HFFc6 (cell line): ENCODE measurements at places on chromosomes 6 and 20. TPM values are rescaled to one million over a fixed set of nuclear protein-coding genes. Genes with fewer than 3 reads are reported as not detected.

GRCh38 chr6:44072959-44073611, 54.2 kb downstream of the MRPL14 start:
- H3K27me3 ChIP-seq, result peaks cover 2% of the 10 kb centered on the region
- H3K36me3 ChIP-seq, result no peaks in the 10 kb centered on the region
- peaks cover 53% of the 10 kb centered on the region for H3K4me1 ChIP-seq

GRCh38 chr20:34293589-34293988, 9.6 kb downstream of the AHCY start:
- peaks cover 2% of the 10 kb centered on the region; the same call in 1 of the 2 replicates for H3K27me3 ChIP-seq
- H3K27ac ChIP-seq, result no peak overlapping the region
- H3K4me1 ChIP-seq, result no peaks in the 10 kb centered on the region
- DNase-seq, result no peak
- peaks cover 24% of the 10 kb centered on the region for H3K36me3 ChIP-seq

GRCh38 chr20:49701241-49701790, 12.4 kb downstream of the B4GALT5 start:
- peaks cover 2% of the 10 kb centered on the region; the same call in 1 of the 2 replicates for H3K27me3 ChIP-seq
- H3K36me3 ChIP-seq, result no peaks in the 10 kb centered on the region
- peak overlapping the region; percentile 68 for H3K4me3 ChIP-seq
- DNase-seq, result peak; percentile 18
- peak overlapping the region; percentile 73 for H3K27ac ChIP-seq

DNA sequence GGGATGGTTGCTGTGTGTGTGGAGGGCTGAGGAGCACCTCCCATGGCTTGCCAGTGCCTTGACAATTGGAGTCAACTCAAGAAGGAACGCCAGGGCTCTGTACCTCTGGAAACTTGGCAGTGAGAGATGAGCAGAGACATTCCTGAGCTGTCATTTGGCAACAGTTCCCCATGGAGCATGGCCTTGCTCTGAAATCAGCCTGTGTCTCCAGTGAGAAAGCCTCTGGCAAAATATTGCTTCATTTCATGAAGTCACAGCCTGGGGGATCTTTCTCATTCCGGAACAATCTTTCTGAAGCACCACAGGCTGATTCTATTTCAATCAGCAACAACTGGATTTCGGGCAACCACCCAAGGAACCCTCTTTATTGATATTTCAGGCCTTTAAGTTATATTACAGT, 52.2 kb upstream of the FNDC1 start:
- no peak overlapping the region for H3K27ac ChIP-seq
- H3K27me3 ChIP-seq, result peaks cover 13% of the 10 kb centered on the region
- peaks cover 10% of the 10 kb centered on the region; the same call in 1 of the 2 replicates for H3K4me1 ChIP-seq
- H3K36me3 ChIP-seq, result no peaks in the 10 kb centered on the region

GRCh38 chr6:16663901-16664300, 97.4 kb downstream of the ATXN1 start:
- no peak overlapping the region for H3K27ac ChIP-seq
- no peaks in the 10 kb centered on the region for H3K27me3 ChIP-seq
- H3K4me1 ChIP-seq, result peaks cover 26% of the 10 kb centered on the region
- H3K4me3 ChIP-seq, result no peak overlapping the region
- DNase-seq, result no peak

DNA sequence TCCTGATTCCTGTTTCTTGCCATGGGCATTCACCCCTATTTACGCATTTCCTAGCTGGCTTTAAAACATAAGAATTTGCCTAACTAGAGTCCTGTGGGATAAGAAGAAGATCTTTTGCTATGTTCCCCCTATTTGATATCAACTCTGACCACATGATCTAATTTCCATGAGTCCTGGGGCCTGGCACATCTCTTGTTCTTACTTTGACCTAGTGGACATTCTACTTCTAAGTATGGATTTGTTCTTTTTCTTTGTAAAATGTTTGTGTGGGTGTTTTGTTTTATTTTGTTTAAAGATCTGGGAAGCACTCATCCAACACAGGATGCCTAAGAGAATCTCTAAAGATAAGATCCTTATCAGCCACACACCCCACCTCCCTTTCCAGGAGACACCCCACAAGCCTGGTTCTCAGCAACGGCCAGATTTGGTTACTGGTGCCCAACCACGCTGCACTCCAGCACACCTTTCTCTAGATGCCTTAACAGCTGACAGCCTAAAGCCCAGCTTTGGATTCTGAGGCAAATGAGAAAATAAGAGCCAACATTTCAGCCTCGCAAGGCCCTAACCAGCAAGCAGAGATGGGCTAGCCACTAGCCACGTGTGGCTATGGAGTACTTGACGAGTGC, 74.7 kb downstream of the SLC23A2 start:
- DNase-seq, result no peak
- no peaks in the 10 kb centered on the region; the same call in 1 of the 2 replicates for H3K36me3 ChIP-seq
- peak overlapping the region; percentile 46; the same call in 1 of the 2 replicates for H3K27ac ChIP-seq
- H3K4me3 ChIP-seq, result no peak overlapping the region
- H3K27me3 ChIP-seq, result no peaks in the 10 kb centered on the region; the same call in 1 of the 2 replicates

- DNase-seq, result peak; percentile 7
- peaks cover 64% of the 10 kb centered on the region for H3K4me1 ChIP-seq
- no peaks in the 10 kb centered on the region; the same call in 1 of the 2 replicates for H3K36me3 ChIP-seq
Measured at GRCh38 chr6:30884521-30885480, 482 bp downstream of the DDR1 start.

DNA sequence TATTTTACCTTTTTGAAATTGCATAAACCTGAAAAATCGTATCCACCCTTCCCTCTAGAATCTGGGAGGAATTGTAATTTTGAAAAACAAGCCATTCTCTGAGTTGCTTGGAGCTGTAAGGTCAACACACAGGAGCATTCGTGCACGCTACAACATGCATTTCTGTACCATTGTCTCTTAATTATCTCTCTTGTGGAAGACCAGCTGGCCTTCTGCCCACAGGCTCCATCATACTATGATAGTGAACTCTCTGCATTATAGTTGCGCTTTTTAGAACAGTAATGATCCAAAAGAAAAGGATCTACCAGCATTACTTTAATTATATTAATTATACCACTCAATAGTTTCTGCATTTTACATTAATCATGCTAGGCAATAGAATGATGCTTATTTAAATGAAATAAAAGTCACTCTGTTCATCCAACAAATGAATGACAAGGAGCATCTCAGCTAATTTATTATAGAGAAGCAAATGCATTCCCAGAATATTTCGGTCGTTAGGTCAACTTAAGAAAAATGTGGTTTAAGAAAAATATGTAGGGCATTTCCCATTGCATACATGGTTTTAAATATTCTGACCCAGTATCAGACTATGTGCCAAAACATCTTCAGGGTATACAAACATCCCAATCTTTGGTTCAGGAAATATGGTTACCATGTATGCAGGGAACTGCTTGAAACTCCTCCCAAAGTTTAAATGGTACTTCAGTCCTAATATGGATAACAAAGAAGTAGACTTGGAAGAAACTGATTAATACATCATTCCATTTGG, 263.5 kb downstream of the TFAP2A start:
- no peak overlapping the region; the same call in 1 of the 2 replicates for H3K4me3 ChIP-seq
- peak overlapping the region; percentile 29; the same call in 1 of the 2 replicates for H3K27ac ChIP-seq
- peak; percentile 54 for DNase-seq
- no peaks in the 10 kb centered on the region for H3K27me3 ChIP-seq
- H3K36me3 ChIP-seq, result no peaks in the 10 kb centered on the region

GRCh38 chr20:49503176-49503575, 20.7 kb upstream of the KCNB1 start:
- H3K4me3 ChIP-seq, result no peak overlapping the region
- no peaks in the 10 kb centered on the region for H3K36me3 ChIP-seq
- H3K4me1 ChIP-seq, result no peaks in the 10 kb centered on the region; the same call in 1 of the 2 replicates
- no peak overlapping the region for H3K27ac ChIP-seq
- H3K27me3 ChIP-seq, result peaks cover 31% of the 10 kb centered on the region

DNA sequence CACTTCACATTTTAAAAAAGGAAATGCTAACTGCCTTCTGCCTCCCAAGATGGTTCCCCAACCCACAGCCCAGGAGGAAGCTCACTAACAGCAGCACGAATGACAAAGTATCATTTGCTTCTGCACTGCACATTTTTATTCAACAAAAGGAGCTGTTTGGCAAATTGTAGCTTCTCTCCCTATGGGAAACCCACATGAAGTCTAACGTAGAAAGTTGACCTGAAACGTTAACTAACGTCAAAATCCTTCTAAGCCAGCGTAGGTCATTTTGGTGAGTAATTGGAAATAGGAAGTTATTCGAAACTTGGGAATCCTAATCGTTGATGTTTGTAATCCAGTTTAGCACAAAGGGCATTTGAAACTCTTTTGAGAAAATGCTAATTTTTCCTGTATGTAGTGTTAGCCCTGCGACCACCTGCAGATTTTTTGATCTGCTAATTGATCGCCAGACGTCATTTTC, 2.9 kb downstream of the SALL4 start:
- H3K4me3 ChIP-seq, result no peak overlapping the region
- H3K36me3 ChIP-seq, result no peaks in the 10 kb centered on the region
- no peak for DNase-seq
- peaks cover 42% of the 10 kb centered on the region for H3K4me1 ChIP-seq
- no peak overlapping the region for H3K27ac ChIP-seq

DNA sequence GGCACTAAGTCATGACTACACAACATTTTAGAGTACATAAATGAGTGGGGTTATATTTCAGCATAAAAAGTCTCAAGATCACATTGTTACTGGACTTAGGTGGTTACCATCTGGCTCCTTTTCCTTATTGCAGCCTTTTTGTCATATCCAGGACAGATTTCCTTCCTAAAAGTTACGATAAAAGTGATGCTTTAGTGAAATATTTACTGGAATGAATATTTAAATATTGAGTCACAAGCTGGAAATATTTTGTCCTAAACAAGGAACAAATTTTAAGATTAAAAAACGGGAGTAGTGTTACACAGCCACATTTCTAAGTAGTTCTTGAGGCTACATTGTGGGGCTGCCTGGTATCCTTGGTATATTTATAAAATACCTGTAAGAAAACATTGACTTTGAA, 52.2 kb downstream of the CDC40 start:
- peak; percentile 24 for DNase-seq
- H3K36me3 ChIP-seq, result peaks cover 17% of the 10 kb centered on the region
- H3K27me3 ChIP-seq, result no peaks in the 10 kb centered on the region
- H3K4me1 ChIP-seq, result peaks cover 13% of the 10 kb centered on the region
- H3K27ac ChIP-seq, result peak overlapping the region; percentile 54
- no peak overlapping the region for H3K4me3 ChIP-seq

DNA sequence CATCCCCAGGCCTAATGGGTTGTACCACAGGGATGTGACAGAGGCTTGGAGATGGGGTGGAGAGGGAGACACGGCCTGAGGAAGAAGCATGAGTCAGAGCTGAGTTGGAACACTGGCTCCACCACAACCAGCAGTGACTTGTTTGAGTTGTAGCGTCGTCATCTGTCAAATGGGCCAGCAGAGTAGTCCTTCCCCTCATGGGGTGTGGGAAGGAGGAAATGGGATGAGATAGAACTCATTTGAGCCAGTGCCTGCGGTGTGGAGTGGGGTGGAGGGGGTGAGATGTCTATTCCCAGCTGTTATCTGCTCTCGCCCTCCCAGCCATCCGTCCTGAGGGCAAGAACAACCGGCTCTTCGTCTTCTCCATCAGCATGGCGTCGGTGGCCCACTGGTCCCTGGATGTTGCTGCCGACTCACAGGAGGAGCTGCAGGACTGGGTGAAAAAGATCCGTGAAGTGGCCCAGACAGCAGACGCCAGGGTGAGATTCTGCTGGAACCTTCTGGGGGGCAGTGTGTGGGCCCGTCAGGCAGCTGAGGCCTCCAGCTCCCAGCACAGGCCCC, 32.5 kb downstream of the PLCG1 start:
- H3K4me1 ChIP-seq, result peaks cover 44% of the 10 kb centered on the region
- DNase-seq, result peak; percentile 62
- H3K27ac ChIP-seq, result peak overlapping the region; percentile 79
- H3K4me3 ChIP-seq, result no peak overlapping the region
- peaks cover 13% of the 10 kb centered on the region for H3K27me3 ChIP-seq
- H3K36me3 ChIP-seq, result peaks cover 30% of the 10 kb centered on the region

DNA sequence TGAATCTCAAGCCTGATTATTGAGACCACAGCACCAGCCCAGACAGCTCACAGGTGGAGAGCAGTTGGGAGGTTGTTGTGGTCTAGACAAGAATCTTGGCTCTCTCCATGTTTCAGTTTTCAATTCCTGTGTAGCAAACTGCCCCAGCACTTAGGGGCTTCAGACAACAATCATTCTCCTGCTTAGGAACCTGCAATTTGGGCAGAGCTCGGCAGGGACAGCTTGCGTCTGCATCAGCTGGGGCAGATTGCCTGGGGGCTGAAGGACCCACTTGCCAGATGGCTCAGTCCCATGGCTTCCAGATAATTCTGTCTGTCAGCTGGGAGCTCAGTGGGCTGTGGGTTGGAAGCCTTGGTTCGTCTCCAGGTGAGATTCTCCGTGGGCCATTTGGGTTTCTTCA, 6.9 kb downstream of the TGM6 start:
- peaks cover 7% of the 10 kb centered on the region for H3K36me3 ChIP-seq
- H3K27me3 ChIP-seq, result peaks cover 6% of the 10 kb centered on the region
- H3K4me3 ChIP-seq, result no peak overlapping the region
- H3K4me1 ChIP-seq, result peaks cover 55% of the 10 kb centered on the region

DNA sequence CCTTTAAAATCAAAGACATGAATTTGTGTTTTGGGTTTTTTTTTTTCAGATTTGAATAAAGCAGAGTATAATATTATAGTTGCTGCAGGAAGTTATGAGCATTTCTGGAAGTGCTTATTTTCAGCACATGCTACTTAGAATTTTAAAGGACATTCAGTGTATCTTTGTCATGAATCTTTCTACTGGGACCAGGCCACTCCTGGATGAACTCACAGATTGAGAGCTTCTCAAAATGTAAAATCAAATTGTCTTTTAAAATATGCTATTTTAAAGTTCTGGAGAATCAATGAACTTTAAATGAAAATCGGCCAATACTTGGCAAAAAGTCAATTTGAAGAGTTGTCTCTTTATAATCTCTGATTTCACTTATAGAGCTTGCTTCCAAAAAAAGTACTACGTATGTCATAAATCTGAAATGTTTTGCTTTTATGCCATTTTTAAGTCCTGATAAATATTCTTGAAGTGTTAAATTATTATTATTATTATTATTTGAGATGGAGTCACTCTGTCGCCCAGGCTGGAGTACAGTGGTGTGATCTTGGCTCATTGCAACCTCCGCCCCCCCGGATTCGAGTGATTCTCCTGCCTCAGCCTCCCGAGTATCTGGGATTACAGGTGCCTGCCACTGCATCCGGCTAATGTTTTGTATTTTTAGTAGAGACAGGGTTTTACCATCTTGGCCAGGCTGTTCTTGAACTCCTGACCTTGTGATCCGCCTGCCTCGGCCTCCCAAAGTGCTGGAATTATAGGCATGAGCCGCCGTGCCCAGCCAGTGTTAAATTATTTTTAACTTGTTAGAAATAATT, 175.7 kb upstream of the AKAP12 start:
- H3K36me3 ChIP-seq, result peaks cover 21% of the 10 kb centered on the region
- H3K4me3 ChIP-seq, result no peak overlapping the region; the same call in 1 of the 2 replicates
- no peaks in the 10 kb centered on the region; the same call in 1 of the 2 replicates for H3K27me3 ChIP-seq
- DNase-seq, result no peak

- DNase-seq, result no peak
- no peaks in the 10 kb centered on the region for H3K4me1 ChIP-seq
- no peak overlapping the region for H3K27ac ChIP-seq
- H3K27me3 ChIP-seq, result no peaks in the 10 kb centered on the region
Measured at GRCh38 chr6:120304223-120304622, 954.7 kb upstream of the MAN1A1 start.

GRCh38 chr20:35276408-35276807, 1.5 kb downstream of the MMP24OS start:
- peaks cover 35% of the 10 kb centered on the region for H3K36me3 ChIP-seq
- peak overlapping the region; percentile 98 for H3K4me3 ChIP-seq
- H3K4me1 ChIP-seq, result peaks cover 39% of the 10 kb centered on the region
- H3K27me3 ChIP-seq, result no peaks in the 10 kb centered on the region; the same call in none of the 2 replicates

SLC16A10 gene
- not detected in 3 replicates for total RNA-seq

SAMHD1 gene
- 15.6 to 24.0 TPM (median 17.2 TPM) in 3 replicates for total RNA-seq

SLC17A5 gene
- total RNA-seq, result 24.5 to 31.7 TPM (median 29.9 TPM) in 3 replicates

PI16 gene
- not detected in 3 replicates for total RNA-seq

VSTM2L gene
- 0.18 to 1.2 TPM (median 0.54 TPM) in 3 replicates for total RNA-seq

GSTA2 gene
- total RNA-seq, result not detected in 3 replicates

ADTRP gene
- 0.33 to 0.73 TPM (median 0.60 TPM) in 3 replicates for total RNA-seq

BIRC7 gene
- total RNA-seq, result not detected in 3 replicates

SYNJ2 gene
- total RNA-seq, result 30.8 to 43.5 TPM (median 33.9 TPM) in 3 replicates

TMEM74B gene
- total RNA-seq, result not detected in 3 replicates
